CD4-positive, alpha-beta T cell (primary cell): ENCODE measurements at places on chromosomes 16 and 17. TPM values are rescaled to one million over a fixed set of nuclear protein-coding genes. Genes with fewer than 3 reads are reported as not detected.

AATF gene
- 40.8 TPM for total RNA-seq

PRRT2 gene
- 2.2 TPM for total RNA-seq

CCL17 gene
- total RNA-seq, result not detected

ADORA2B gene
- total RNA-seq, result not detected

SLC25A39 gene
- total RNA-seq, result 65.5 TPM

DNA sequence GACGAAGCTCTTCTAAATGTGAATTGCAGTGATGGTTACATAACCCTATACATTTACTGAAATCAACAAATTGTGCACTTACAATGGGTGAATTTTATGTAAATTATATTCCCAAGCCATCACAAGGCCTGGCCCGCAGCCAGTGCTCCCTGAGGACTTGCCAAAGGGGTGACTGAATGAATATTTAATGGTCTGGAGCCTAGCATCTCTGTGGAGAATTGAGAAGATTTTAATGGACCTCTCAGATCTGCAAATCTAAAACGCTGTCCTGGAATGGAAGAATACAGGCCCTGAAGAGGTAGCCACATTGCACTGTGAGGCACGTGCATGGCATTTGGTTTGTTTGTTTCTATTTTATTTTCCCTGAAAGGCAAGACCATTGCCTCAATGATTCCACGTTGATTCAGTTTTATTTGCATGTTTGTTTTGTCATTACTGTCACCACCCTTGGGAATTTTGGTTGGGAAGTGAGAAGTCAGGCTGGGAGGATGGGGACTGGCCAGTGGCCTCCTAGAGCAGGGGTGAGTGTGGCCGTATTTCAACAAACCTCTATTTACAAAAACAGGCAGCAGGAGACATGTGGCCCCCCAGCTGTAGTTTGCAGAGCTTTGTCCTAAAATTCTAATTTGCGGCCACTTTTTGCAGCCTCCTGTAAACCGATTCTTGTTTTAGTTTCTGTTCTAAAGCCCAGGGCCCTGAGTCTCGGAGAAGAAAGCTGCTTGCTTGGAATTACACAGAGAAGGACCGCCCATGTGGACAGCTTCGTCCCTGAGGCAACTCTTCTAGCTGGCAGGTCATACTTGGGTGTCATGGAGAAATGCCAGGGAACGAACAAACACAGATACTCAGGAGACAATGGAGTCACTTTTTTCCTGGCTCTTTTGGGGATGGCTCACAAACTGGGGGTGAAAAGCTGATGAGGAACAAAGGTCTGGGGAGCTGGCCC is 40.5 kb upstream of the GCSH start:
- DNase-seq, result no peak

- DNase-seq, result no peak
Measured at GRCh38 chr16:4347765-4348509, 3.2 kb downstream of the PAM16 start.

DNA sequence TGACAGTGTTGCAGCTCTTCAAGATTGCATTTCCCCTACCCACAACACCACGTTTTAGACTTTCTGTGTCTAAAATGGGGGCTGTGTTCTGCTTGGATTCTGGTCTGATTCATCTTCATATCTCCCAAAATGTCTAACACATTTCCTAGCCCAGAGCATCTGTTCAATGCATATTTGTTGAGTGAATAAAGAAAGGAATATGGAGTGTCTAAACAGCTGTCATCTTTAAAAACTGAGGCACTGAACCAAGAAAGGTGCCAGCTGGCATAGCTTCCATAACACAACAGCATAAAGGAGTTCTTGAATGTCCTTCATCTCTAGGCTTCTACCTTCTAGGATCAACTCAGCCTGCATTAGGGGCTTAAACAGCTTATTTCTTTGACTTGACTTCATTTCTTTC is 67.4 kb downstream of the CDH11 start:
- DNase-seq, result no peak

GRCh38 chr16:11640987-11641817 is 27.1 kb upstream of the SNN start:
- peak; percentile 41 for DNase-seq

DNA sequence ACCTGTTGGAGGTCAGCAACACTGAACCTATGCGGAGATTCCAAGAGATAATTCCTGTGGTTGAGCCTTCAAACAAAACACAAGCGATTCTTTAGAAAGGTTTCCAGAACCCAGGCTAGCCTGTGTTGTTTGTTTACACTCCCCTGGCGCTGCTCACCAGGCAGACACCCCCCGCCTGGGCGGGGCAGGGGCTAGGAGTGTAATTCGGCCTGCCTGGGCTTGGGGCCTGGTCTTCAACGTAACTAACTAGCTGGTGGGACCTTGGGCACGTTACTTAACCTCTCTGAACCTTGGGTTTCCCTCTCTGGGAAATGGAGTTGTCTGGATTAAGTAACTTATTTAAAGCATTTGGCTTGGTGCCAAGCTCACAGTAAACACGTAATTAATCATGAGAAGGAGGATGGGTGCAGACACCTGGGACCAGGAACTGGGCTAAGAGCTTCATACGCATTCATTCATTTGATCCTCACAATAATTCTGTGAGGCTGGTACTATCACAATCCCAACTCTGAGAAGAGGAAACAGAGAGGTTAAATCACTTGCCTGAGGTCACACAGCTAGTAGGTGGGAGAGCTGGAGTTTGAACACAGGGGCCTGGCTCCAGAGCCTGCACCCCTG is 7.6 kb upstream of the ARHGAP27 start:
- no peak for DNase-seq

GRCh38 chr16:65515193-65515592 is 393.3 kb upstream of the CDH11 start:
- DNase-seq, result no peak

GRCh38 chr17:80948976-80949450 is 42.6 kb upstream of the CHMP6 start:
- no peak for DNase-seq

GRCh38 chr16:84567286-84567962 is 50.5 kb downstream of the COTL1 start:
- no peak for DNase-seq

- DNase-seq, result no peak
Measured at GRCh38 chr16:67663151-67663876, 2.6 kb downstream of the PARD6A start.

GRCh38 chr17:29709866-29710519 is 87.3 kb upstream of the CORO6 start:
- DNase-seq, result no peak

DNA sequence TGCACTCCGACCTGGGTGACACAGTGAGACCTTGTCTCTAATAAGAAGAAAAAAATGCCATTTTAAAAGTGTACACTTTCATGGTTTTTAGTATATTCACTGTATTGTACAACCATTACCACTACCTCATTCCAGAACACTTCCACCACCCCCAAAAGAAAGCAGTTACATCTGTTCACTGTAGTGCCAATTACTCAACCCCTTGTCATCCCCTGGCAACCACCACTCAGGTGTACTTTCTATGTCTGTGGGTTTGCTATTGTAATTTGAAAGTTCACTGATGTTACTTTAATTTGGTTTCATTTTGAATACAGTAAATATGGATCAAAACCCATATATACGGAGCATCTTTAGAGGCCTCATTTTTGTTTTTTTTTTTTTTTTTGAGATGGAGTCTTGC is 6.1 kb downstream of the ZG16 start:
- DNase-seq, result no peak

- no peak for DNase-seq
Measured at GRCh38 chr17:62786646-62787045, 21.5 kb downstream of the MARCHF10 start.

DNA sequence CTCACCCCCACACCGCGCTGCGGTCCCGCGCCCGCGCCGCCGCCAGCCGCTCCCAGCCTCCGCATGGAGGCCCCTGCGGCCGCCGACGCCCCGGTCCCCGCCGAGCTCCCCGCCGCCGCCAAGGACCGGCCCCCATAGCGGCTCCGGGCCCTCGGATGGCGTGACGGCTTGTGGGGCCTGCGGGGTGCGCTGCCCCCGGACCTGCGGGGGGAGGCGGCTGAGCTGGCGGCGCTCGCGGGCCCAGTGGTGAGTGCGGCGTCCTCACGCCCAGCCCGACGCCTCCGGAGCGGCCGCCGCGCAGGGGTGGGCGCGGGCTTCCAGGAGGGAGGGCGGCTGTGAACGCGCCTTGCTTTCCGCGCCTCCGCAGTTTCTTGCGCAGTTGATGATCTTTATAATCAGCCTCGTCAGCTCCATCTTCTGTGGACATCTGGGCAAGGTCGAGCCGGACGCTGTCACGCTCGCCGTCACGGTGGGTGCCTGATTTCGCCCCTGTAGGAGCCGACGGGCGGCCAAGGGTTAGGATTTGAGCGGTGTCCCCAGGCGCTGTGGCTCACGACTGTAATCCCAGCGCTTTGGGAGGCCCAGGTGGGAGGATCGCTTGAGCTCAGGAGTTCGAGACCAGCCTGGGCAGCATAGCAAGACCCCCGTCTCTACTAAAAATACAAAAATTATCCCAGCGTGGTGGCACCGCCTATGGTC is 46.4 kb downstream of the SLC47A1 start:
- DNase-seq, result no peak

GRCh38 chr17:42112552-42113176 is at the start of gene DHX58:
DHX58 (minus strand) TSS chr17:42112714; CDS start chr17:42111892, 822 bp downstream.
- DNase-seq, result peak; percentile 69

GRCh38 chr17:3610523-3610922 is 1.3 kb upstream of the TRPV1 start:
- no peak for DNase-seq
